ENCODE measurements at places on chromosomes 4 and X.
A peak's percentile ranks its signal among the peaks of the same experiment; 100 is the strongest.

DNA sequence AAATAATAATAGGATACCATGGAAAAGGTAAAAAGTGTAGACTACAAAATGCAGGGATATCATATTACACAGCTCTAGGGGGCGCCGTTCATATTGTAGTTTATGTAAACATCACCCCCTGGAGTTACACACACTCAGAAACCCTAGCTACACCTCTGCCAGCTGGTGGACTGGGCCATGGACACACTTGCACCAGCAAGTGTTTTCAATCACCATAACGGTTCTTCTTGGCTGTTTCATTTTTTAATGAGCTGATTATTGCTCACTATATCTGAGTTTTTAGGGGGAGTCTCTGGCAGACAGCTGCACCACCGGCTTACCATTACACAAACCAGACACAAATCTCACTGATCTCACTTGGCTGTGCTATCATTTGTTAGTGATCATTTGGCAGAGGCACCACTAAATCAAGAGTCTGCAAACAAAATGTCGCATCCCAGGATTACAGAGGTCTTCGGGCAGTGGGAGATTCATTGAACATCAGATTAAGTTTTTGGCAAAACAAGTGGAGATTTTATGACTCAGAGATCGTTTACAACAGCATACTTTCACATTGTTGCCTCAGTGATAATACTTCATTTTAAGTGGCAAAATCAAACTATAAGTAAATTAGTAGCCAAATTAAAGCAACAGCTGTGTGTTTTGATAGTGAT is 185.7 kb downstream of the UNC5C start:
- DNase-seq = no peak

DNA sequence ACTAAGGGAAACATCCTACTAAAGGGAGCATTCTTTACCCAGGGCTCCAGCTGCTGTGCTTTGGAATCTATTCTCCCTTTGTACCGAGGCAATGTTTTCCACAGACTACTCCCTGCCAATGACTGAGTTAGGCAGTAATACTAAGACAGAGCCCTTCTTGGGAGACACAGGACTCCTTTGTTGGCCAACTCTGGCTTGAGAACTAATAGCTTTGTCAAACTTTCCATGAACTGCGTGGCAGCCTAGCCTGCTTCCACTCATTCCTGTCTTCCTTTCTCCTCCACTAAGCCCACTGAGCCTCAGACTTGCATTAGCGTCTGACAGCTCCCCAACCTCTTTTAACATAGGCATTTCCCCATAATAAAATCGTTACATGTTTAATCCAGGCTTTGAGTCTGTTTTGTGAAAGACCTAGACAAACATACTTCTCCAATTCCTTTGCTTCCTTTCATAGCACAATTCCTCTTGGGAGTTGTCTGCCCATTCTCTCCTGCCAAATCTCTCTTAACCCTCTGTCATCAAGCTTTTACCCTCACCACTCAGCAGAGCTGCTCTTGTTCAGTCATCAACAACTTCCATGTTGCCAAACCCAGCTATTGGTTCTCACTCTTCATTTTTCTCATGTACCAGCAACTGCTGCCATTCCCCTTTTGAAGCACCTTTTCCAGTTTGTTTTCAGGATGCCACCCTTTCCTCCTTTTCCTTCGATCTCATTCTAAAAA is 300.3 kb upstream of the IGFBP7 start:
- DNase-seq = no peak

DNA sequence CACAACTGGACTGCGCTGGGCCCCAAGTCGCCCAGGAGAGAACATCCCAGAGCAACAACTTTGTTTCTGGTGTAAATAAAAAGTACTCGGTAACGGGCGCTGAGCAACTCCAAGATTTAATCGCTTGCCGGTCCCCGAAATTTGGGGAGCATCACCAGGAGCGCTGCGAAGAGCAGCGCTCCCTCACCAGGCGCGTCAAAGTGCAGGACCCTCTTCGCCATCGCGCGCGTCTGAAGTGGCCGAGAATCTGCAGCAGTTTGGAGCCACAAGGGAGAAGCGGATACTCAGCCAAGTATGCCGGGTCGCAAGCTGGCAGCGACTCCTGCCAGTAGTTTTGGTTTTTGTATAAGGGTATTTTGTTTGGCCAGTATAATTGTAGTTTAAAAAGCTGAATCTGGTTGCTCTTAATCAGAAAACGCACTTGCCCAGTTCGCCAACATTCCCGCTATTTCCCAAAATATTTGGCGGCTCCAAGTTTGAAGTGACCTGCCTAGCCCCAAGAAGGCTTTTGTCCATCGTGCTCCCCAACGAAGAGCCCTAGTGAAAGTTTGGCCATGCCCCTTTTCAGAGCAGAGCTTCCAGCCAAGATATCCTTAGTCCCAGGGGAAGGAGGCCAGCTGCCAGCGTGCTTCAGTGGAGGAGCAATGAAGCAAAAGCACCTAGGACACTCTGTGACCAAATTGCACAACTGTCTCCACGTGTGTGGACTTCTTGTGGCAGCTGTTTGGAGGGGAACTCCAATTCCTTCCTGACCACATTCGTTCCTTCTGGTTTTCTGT is 557 bp upstream of the KDR start:
- DNase-seq = no peak

- no peak for DNase-seq
Observed at GRCh38 chr4:119238068-119238722, 25.7 kb downstream of the USP53 start.

DNA sequence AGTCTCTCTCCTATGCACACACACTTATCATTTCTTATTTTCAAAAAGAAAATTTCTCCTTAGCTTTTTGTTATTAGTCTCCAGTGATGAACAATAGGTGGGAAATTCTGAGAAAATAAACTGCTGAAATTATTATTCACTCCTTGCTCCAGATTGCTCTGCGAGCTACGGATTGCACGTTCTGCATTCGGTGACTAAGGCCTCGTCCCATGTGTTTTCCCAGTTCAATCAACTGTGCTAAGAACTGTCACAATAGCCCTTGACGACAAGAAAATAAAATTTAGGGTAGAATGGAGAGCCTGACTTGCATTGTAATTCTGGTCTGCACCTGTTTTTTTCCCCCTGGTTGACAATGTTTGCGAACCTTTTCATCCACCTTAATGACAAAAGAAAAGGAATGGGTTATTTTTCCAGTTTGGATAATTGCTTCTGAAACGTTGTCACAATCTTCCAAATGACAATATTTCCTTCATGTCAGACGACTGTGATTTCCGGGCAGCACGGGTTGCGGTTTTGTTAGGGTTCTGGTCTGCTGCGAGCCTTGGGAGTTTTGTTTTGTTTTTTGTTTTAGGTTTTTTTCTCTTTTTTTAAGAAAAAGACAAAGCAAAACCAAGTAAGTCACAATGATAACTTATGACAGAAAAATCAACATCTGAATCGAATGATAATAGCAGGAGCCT is 124.5 kb upstream of the NOCT start:
- DNase-seq = peak; percentile 44

DNA sequence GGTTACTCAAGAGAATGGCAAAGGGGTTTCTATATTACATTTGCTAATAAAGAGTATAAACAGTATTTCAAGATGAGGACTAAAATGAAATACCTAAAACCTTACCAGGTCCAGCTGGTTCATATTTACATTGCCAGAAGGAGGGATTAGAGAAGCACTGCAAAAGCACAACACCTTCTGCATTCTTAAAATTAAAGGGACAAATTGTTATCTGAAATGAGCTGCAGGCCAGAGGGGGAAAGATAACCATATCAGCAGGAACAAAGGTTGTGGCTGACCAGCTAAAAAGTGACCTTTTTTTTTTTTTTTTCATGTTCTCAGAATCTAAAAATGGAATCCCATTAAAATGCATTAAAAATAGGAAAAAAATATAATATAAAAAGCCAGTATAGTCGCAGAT is 39.7 kb downstream of the AFF2 start:
- no peak for DNase-seq

- DNase-seq = no peak
Observed at GRCh38 chr4:22707390-22707789, 14.7 kb downstream of the GBA3 start.

DNA sequence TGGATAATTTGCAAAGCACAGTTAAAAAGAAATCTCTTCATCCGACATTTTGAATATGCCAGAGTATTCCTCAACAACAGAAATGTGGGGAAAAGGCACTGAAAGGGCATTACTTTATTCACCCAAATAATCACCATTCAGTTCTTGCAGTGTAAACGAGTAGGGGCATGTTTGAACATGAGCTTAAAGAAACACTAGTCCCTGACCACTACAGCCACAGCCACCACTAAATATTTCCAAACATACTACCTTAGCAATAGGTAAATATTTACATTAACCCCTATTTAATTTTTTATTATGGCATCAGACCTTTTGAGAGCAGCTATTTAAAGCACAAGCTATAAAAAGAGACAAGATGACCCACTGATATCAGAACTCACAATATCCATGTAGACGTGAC is 27.6 kb downstream of the MCF2 start:
- DNase-seq = no peak

DNA sequence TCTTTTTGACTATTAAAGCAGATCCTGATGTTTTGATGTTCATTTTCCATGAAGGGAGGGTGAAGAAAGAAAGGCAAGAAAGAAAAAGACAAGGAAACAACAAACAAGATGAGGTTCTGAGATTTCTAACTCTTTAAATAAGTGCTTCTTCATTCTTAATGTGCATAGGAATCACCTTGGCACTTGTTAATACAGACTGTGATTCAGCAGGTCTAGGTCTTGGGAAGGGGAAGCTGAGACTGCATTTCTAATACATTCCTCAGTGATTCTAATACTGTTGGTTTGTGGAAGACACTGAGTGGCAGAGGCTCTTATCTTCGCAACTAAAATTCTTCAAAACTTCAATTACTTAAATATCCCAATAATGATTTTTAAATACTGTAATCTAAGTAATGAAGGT is 95.2 kb upstream of the NAP1L5 start:
- DNase-seq = no peak

DNA sequence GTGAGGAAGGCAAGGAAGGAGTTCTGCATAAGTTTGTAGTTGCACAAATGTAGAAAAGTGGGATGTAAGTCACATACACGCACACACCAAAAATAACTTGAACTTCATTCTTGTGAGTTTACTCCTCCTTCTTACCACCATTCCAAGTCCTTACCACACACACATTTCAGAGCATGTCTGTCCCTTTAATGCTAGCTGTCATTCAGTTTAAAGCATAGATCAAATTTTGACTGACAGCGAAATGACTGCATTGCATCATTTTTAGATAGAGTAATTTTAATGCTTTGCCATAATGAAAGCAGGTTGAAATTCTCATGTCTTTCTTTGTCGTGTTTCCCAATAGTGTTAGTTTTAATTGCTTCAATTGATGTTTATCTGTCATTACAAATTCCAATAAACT is 629.6 kb upstream of the HTR2C start:
- DNase-seq = no peak
